ENCODE measurements at places on chromosomes 3 and 15.

- DNase-seq: no peak
Measured at GRCh38 chr3:5309171-5309570, 121.7 kb downstream of the EDEM1 start.

- DNase-seq: no peak
Measured at GRCh38 chr15:44250566-44251205, 37.8 kb upstream of the GOLM2 start.

GRCh38 chr3:37907906-37908305, 46.2 kb downstream of the CTDSPL start:
- peak; percentile 83 for DNase-seq

GRCh38 chr15:77713281-77713680, 80.6 kb upstream of the LINGO1 start:
- no peak for DNase-seq

DNA sequence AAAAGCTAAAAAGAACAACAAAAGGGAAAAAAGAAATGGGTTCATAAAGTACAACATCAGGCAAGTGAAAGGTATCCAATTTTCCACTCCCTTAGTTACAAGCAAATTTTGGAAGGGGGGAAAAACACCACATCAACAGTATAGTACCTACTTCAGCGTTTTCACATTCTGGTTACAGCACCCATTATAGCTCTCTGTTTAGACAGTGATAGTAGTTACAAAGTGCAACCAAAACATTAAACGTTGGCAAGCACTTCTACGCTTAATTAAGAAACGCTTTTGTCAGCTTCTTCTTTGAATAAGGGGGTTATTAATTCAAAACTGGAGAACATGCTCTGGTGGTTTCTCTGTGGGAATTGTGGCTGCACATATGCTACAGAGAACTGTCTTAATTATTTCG, 180.2 kb downstream of the VPS13C start:
- no peak for DNase-seq

DNA sequence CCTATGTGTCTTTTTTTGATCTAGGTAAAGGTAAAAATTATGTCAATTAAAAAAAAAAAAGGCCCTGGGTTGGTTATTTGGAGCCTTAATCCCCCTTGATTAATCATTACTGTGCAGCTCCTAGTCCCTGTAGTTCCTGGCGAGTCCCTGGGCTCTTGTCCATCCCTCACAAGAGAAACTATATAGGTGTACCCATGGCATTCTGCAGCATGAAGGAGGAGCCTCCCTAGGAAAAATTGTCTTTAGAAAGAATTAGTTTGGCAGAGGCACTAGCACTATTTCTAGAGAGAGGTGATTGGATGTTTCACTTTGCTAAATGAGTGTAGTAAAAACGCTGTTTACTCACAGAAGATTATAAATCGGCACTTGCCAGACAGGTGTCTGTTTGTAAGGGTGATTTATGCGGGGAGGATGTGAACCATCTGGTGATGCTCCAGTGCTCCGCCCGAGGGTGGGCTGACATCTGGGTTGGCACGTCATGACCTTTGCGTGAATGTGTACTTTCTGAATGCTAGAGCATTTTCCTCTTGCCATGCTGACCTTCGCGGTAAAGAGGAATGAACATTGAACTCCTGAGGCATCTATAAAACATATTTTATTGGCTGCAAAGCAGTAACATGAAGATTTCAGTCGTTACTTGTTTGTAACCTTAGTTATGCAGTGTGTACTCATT, 12.6 kb downstream of the PLCL2 start:
- no peak for DNase-seq

- no peak for DNase-seq
Measured at GRCh38 chr15:69891070-69891536, 206.6 kb downstream of the TLE3 start.

- DNase-seq: no peak
Measured at GRCh38 chr3:142623194-142623593, 27.0 kb downstream of the PLS1 start.

GRCh38 chr3:174120997-174121396, 723.5 kb downstream of the NLGN1 start:
- DNase-seq: no peak

DNA sequence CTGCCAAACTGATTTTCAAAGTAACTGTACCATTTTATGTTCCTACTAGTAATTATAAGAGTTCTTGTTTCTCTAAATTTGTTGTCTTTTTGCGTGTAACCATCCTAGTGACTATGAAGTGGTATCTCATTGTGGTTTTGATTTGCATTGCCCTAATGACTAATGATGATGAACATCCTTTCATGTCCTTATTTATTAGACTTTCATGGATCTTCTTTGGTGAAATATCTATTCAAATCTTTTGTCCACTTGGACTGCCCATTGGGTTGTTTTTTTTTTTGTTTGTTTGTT, 3.6 kb downstream of the OXSR1 start:
- no peak for DNase-seq

- DNase-seq: no peak
Measured at GRCh38 chr15:70361891-70362290, 264.2 kb upstream of the TLE3 start.

DNA sequence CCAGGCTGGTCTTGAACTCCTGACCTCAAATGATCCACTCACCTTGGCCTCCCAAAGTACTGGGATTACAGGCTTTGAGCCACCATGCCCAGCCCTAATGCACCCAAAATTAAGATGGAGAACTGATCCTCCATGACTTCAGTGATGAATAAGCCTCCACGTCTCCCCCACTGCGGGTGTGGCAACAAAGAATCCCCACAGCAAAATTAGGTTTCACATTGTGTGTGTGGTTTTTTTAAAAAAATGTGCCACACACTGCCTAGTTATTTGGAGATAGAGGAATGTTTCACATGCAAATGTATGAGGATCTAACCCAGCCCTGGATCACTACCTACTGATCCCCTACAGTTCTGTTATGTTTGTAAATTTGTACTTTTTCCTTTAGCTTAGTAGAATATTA, 17.3 kb downstream of the HDAC11 start:
- DNase-seq: no peak

DNA sequence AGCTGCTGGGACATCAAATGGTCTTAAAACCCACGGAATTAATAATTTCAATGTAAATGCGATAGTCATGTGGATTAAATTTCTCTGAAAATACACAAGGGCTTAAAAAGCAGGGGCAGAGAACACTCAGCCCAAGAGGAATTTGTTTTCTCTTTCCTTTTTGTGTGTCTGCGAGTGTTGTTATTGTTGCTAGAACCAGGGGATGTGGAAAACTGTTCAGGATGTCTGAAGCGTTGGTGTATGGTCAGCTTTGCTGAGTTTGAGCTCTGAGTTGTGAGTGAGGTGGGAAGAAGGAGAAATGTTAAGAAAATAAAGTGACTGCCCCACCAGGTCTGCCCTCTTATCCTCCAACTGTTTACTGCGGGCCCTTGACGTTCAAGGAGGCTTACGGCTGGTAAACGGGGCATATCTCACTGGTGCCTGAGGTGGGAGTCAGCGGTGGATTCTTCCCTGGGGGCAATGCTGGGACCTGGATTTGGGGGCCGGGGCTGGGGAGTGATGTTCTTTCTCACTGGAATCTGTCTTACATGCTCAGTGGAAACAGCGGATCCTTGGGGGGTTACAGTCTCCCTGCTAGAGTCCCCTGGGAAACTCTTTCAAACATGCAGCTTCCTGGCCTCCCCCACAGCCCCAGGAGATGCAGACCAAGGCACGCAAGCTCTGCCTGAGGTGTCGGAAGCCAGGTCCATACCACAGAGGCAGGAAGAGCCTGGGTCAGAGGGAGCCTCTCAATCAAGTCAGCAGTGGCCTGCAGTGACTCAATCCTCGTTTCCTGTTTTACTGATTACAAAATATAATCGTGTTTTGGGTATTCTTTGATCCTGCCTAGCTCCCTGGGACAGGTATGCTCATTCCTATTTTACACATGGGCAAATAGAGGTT, 41.8 kb downstream of the ITGA11 start:
- DNase-seq: no peak

- DNase-seq: no peak
Measured at GRCh38 chr15:90184119-90184785, 16.9 kb upstream of the SEMA4B start.

Data from brain pericyte (primary cell).